T-helper 2 cell treated with Interferon-gamma antibody and Interleukin-4, amounts not matched to agents 100 ng/mL and 5 ng/mL, for 36 hours (primary cell): ENCODE measurements at places on chromosomes 6 and 20. TPM values are rescaled to one million over a fixed set of nuclear protein-coding genes. Genes with fewer than 3 reads are reported as not detected.

The HLA-DQB2 gene
- total RNA-seq, result 1.4 and 1.5 TPM in 2 replicates

The BPIFB1 gene
- not detected in 2 replicates for total RNA-seq

The CD24 gene
- 0.14 and 0.27 TPM in 2 replicates for total RNA-seq

The VGLL2 gene
- total RNA-seq, result not detected in 2 replicates

The SLC4A11 gene
- total RNA-seq, result 1.0 and 1.1 TPM in 2 replicates

The SLC35D3 gene
- not detected in 2 replicates for total RNA-seq

The RSPO3 gene
- not detected in 2 replicates for total RNA-seq

The GMEB2 gene
- total RNA-seq, result 16.3 and 17.4 TPM in 2 replicates

The LY6G6F gene
- total RNA-seq, result 0.34 TPM in 1 of 2 replicates, not detected in the other
